ENCODE measurements at places on chromosomes 12 and 14.

DNA sequence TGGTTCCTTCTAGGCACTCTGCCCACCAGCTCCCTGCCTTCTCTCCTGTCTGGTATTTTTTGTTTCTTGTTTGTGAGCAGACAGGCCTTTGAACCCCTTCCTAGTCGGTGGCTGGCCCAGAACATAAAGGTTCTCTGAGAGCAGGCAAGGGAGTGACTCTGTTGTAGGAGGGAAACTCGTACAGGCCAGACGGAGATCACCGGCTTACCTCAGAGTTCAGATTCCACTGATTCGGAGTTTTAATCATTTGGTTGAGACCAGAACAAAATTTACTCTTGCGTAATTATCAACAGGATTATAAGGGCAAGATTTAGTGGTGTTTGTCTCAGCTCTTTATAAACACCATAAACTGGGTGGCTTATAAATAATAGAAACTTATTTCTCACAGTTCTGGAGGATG is 128.3 kb downstream of the PLXNC1 start:
- no peak for DNase-seq

GRCh38 chr12:12691549-12691948 is 4.4 kb downstream of the GPR19 start:
- DNase-seq = no peak

- no peak for DNase-seq
Observed at GRCh38 chr12:113642672-113643071, 171.0 kb upstream of the LHX5 start.

DNA sequence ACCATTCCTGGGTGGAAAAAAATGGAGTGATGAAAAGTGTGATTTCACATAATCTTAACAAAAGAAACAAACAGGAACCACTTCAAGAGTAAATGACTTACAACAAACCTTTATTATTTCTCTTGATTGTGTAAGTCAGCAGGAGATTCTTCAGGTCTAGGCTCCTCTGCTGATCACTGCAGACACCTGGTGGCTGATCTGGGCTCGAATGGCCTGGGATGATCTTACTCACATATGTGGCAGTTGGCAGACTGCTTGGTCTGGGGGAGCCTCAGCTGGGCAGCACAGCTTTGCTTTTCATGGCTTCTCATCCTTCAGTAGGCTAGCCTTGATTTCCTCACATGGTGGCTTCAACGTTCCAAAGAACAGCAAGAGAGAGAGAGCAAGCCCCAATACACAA is 215.4 kb upstream of the PRICKLE1 start:
- DNase-seq = no peak

- no peak for DNase-seq
Observed at GRCh38 chr12:27226407-27226929, 17.6 kb upstream of the STK38L start.

GRCh38 chr12:132610051-132610759 is at the start of gene LRCOL1:
Gene LRCOL1 (minus strand): TSS chr12:132610582. CDS start chr12:132606251, 4,331 bp downstream.
- DNase-seq = no peak

DNA sequence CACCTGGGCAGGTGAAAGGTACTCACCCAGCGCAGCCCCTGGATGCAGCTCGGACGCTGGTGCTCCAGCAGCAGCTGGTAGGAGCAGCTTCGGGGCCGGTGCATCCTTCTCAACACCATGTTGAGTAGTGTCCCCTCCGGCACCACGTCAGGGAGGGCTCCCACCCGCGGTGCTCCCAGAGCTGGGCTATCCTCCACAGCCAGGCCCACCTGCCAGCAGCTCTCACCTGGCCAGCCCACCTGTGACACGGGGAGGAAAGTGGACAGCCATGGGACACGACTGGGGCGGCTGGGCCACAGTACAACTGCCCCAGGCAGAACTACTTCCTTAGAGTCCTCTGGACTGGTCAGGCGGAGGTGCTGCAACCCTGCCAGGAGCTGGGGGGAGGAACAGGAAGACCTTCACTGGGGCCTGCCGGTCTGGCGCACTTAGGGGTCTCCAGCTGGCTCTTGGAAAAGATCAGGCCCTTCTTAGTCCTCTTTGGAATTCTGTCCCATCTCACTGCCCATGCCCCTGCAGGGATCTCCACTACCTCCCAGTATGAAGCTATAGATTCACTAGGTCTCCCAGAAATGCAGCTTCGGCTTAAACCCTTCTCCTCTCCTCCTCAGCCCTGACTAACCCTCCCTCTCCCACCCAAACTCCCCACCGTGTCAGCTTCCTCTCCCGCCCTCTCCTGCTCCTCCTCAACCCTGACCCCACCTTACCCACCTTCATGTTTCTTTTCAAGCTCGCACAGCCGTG is 668 bp downstream of the RAPGEF3 start:
- no peak for DNase-seq

DNA sequence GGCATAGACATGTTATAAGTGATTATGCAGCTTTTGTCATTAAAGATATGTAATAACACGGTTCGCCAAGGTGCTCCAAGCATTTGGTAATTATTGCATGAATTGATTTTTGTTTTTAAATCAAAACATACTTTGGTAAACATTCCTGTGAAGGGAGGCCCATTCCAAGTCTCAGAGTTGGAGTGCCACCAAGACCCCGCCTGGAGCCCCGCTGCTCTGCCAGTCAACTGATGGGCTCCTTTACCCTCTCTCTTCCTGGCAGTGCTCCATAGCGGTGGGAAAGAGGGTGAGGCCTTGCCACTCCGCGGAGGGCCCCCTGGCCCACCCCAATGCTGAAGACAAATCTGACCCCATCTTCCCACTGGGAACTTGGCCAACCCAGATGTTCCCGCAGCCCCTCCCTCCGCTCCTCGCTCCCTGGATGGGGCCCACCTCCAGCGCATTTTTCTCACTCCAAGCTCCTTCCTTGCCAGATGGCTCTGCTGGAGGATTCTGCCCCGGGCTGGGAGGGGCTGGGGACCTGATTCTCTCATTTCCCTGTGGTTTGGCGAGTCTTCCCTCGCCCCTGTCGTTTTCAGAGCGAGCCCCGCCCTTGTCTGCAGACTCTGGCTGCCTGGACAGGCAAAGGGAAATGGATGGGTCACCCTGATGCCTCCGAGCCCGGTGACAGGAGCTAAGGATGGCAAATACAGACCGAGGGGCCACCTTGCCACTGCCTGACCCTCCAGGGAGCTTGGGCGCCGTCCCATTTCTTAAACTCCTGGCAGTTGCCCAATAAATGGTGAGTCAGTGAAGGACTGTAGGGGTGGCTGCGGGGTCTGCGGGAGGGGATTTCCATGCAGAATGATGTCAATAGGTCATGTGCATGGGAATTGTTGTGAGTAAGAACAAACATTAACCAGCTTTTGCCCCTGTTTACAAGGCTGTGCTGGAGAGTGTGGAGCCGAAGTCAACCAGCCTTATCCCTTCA is 9.2 kb upstream of the PAPLN start:
- DNase-seq = no peak

GRCh38 chr14:81298122-81298521 is 77.4 kb upstream of the GTF2A1 start:
- DNase-seq = no peak

GRCh38 chr14:77143071-77143470 is 1.5 kb upstream of the ZDHHC22 start:
- no peak for DNase-seq

GRCh38 chr12:47987411-47988072 is 16.7 kb downstream of the COL2A1 start:
- DNase-seq = no peak

Measured in activated T-helper 1 cell treated with Interleukin-2 at 50 U/mL for 16 hours (primary cell).